ENCODE measurements at places on chromosomes 6 and 20.

DNA sequence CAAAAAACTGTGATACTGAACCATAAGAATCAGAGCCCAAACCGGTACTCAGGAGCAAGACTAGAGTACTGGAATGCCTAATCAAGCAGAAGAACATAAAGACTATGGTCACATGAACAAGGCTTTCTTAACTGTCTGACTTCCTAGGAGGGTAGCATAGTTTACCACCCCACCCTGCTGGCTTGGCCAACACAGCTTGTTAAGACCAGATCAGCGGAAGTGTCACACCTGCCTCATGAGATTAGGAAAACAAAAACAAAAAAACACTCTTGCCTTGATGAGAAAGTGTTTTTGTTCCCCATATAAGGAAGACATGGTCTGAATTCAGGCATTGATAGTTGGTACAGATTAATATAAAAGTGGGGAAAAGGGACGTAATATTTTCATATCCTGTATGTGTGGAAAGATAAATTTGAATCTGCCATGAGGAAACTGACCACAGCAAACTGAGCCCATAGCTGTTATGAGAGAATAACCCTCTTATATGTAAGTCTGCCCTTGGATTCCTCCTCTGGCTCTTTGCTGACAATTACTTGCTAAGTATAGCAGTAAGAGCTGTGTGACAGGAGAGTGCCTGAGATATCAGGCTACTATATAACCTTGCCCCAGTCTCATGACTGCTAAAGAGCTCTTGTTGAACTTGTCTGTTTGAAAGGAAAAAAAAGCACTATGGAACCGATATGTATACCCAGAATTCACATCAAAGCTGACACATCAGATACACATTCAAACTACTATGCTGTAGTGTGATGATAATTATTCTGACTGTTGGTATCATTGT is 197.1 kb downstream of the EPHA7 start:
- no peak for DNase-seq

GRCh38 chr20:53934421-53935343 is 135.7 kb downstream of the BCAS1 start:
- DNase-seq, result peak; percentile 83

DNA sequence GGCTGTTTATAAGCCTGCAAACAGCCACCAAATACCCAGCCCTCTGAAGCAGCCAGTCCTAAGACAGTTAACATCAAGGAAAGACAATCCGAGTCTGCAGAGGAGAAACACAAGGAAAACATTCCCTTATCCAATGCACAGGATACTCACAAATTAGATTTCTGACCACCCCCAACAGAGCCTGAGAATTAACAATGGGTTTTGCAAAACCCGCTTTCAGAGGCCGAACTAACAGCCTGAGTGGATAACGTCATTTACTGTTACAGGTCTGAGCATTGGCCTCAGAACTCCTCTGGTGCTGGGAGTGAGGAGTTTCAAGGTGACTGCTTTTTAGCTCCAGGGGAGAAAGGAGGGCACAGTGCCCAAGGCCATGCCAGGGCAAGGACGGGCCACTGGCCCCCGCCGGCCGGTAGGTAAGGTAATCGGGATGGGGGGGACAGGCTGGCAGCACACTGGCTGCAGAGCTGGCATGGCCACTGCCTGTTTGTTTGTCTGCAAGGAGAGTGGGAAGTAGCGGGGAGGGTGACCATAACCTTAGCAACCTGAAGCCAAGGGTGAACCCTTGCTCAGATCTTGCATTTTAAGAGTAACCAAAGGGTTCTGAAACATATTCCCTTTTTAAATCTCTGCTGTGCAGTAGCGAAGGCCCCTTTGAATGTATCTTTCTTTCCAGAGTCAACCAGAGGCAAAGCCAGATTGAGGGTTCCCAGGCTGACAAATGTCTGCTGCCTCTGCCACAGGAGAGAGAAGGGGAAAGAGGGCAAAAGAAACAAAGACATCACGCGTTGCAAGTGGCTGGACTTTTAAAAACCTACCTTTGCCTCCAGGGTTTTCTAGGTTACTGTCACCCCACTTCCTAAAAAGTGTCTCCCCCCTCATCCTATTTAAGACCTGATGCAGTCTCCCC is 3.9 kb downstream of the ZMYND8 start:
- no peak for DNase-seq

DNA sequence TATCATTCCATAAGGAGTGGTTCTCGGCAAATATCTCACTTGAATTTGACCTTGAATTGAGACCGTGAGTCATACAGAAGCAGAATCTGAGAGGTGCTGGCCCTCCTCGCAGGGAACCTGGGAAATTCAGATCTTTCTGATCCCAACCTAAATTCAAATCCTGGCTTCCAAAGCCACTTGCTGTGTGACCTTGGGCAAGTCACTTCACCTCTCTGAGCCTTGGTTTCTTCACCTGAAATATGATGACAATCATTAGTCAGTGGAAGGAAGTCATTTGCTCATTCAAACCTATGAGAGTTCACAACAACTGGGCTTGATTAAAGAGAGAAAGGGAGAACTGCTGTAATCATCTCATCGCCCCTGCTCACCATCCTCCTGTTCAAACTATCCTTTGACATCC is 7.2 kb downstream of the BPIFA3 start:
- DNase-seq, result no peak

DNA sequence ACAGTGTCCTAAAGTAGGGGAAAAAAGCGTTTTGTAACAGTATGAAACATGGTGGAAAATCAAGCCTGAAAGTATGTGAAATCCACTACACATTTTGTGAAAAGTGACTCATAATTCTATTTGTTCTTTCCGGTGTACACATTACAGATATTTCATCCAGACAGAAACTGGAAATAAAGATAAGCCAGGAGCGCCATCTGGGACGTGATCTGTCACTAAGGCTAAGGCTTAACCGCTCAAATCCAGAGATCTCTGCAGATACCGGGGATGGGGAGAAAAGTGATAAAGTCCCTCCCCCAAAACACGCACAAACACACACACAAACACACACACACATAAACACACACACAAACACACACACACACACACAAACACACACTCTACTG is 26.6 kb upstream of the SRSF6 start:
- DNase-seq, result no peak

DNA sequence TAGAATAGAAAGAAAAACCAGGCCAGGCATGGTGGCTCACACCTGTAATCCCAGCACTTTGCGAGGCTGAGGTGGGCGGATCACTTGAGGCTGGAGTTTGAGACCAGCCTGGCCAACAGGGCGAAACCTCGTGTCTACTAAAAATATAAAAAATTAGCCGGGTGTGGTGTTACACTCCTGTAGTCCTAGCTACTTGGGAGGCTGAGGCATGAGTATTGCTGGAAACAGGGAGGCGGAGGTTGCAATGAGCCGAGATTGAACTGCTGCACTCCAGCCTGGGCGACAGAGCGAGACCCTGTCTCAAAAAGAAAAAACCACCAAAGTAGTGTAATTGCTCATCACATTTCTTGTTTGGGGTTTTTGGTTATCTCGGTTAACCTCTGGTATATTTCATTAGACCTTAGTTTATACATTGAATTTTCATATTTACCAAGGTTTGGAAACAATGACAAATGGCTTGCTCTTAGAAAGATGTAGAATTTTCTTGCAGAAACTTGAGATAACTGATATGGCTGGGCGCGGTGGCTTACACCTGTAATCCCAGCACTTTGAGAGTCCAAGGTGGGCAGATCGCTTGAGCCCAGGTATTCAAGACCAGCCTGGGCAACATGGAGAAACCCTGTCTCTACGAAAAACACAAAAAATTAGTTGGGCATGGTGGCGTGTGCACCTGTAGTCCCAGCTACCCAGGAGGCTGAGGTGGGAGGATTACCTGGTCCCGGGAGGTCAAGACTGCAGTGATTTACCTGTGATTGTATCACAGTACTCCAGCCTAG is 14.2 kb downstream of the ITCH start:
- DNase-seq, result no peak

- DNase-seq, result no peak
Observed at GRCh38 chr6:134345789-134346188, 27.9 kb upstream of the SGK1 start.

- peak; percentile 27 for DNase-seq
Observed at GRCh38 chr20:35991142-35991771, 22.9 kb downstream of the CNBD2 start.

DNA sequence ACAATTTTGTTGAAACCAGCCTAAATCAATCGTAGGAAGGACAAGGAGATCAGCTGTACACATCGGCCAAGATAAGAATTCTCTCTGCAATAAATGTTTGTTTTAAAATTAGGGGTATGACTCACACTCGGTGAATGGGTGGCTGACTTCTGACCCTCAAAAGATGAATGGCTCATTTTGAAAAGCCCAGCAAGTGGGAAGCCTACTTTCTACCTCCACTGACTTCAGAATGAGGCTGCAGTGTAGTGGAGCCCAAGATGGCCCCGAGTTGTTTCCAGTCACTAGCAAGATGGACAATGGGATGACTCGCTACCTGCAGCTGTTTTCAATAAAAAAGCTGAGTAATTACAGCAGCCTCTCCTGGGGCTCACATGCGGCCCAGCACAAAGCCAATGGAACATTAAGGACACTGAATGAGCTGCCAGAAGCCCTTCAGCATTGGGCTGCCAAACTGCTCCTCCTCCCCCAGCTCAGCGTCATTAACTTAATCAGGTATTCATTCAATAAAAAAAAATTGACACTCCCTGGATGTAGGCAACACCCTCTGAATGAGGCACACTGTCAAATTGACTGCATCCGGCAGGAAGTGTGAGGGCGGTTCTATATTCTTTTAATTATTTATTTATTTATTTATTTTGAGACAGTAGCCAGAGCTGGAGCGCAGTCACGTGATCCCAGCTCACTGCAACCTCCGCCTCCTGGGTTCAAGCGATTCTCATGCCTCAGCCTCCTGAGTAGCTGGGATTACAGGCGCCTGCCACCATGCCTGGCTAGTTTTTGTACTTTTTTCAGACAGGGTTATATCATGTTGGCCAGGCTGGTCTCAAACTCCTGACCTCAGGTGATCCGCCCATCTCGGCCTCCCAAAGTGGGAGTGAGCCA is 107.3 kb downstream of the GMPR start:
- no peak for DNase-seq

DNA sequence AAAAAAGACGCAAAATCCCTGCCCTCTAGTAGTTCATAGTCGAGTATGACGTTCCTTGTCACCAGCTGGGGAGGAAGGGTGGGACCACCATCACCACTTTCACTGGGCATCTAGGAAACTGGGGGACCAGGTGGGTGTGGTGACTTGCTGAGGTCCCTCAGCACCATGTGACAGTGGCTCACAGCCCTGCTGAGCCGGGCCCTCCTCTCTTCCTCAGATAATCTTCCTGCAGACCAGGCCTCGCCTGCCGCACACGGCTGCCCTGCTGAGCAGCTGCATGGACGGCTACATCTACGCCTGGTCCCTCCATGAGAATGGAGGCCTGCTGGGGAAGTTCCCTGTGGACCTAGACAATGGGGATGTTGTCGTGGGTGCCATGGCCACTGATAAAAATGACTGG is 71.5 kb downstream of the EFCAB8 start:
- no peak for DNase-seq

- DNase-seq, result no peak
Observed at GRCh38 chr6:56144538-56145324, 102.6 kb downstream of the COL21A1 start.

- no peak for DNase-seq
Observed at GRCh38 chr6:11486051-11486450, 51.5 kb upstream of the TMEM170B start.

GRCh38 chr20:21514553-21515251 is 838 bp upstream of the NKX2-2 start:
- no peak for DNase-seq

- no peak for DNase-seq
Observed at GRCh38 chr6:163417595-163417994, 3.1 kb downstream of the QKI start.

DNA sequence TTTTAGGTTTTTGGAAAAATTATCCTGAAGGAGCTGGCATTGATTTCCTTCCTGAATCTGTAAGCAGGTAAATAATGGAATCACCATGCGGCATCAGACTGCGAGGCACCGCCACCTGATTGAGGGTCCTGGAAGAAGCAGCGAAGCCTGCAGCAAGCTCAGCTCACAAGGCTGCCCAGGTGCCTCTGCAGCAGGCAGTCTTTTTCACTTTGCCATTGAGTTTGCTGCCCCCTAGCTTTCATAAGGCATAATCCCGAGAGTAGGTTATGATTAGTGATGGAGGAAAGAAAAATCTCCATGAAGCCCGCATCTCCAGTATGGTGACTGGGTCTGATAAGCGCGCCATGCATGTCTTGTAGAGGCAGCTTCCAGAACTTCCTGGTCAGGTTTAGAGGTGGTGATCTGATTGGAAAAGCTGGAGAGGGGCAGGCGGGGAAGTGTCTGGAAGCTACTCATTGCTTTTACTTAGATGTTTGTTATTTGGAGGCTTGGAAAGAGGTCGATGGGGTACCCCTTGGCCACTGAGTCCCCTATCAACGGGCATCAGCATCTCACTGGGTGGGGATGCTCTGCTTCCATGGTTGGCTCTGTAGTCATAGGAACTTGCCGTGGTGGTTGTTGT is 26.7 kb downstream of the IYD start:
- DNase-seq, result no peak

DNA sequence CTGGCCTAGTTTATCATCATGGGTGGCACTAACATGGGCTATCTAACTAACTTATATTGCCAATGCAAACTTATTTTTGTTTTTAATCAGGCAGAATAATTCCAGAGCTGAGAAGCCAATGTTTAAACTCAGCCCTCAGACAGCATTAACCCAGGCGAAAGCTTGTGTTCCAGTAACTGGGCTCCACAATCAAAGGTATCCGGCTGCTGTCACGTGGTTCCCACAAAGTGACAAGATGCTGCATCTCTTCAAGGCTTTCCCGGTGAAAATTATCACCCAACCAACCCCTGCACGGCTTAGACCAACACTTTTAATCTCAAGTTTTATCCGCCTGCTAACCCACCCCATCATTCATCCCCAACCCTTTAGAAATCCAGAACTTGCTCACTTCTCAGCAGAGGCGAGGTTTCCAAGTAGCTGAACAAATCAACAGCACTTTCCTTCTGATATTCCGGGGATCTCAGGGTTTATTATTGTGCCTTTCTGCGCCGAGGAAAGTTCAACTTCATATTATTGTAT is 885 bp downstream of the MTCL3 start:
- no peak for DNase-seq

GRCh38 chr20:1467082-1467354 is 369 bp upstream of the NSFL1C start:
- DNase-seq, result no peak

- DNase-seq, result no peak
Observed at GRCh38 chr6:15500901-15501825, 161.7 kb downstream of the DTNBP1 start.

DNA sequence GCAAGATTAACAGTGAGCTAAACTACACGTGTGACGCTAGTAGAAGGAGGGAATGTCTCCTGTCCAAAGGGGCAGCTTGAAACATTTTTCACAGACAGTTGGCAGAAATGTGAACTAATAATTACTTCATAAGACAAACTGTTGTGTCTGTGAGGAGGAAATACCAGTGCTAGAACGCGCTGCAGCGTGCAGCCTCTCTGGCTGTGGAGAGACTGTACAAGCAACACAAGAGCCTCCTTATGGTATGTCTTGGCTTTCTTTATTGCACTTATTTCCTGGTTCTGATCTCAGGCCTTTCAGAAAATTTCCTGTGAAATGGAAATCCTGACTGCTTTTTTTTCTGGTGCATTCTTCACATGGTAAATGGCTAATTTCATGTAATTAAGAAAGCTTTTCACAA is 25.3 kb upstream of the TIAM2 start:
- DNase-seq, result no peak

Data from KG1 (cell line).